Testis (tissue), 5 donors: ENCODE measurements at places on chromosomes 4 and X. TPM values are rescaled to one million over a fixed set of nuclear protein-coding genes. Genes with fewer than 3 reads are reported as not detected.

DNA sequence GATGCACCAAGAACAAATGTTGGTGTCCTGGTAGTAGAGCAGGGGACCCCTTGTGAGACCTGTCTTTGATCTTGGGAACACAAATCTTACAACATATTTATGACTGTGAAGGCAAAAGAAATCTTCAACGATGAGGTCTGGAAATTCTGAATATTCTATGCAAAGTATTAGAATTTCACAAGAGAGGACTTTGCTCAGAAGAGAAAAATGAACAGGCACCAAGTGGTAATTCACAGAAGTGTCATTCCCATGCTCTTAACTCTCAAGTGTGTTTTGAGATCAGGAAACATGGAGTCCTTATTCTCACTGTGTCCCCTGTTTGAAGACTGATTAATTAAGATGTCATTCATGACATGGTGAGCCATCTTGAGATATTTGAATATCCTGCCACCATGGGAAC is 52.5 kb downstream of the COQ2 start:
- no peak for DNase-seq

- DNase-seq, result no peak
Measured at GRCh38 chr4:150826306-150826705, 188.8 kb downstream of the LRBA start.

The CT45A3 gene
- polyA plus RNA-seq, result 20.7 TPM

The SCML2 gene
- polyA plus RNA-seq, result 19.1 TPM

- DNase-seq, result no peak
Measured at GRCh38 chr4:161629694-161630441, 533.9 kb downstream of the FSTL5 start.

The USO1 gene
- polyA plus RNA-seq, result 53.3 TPM

GRCh38 chr4:30842689-30843088 is 122.5 kb downstream of the PCDH7 start:
- DNase-seq, result no peak

DNA sequence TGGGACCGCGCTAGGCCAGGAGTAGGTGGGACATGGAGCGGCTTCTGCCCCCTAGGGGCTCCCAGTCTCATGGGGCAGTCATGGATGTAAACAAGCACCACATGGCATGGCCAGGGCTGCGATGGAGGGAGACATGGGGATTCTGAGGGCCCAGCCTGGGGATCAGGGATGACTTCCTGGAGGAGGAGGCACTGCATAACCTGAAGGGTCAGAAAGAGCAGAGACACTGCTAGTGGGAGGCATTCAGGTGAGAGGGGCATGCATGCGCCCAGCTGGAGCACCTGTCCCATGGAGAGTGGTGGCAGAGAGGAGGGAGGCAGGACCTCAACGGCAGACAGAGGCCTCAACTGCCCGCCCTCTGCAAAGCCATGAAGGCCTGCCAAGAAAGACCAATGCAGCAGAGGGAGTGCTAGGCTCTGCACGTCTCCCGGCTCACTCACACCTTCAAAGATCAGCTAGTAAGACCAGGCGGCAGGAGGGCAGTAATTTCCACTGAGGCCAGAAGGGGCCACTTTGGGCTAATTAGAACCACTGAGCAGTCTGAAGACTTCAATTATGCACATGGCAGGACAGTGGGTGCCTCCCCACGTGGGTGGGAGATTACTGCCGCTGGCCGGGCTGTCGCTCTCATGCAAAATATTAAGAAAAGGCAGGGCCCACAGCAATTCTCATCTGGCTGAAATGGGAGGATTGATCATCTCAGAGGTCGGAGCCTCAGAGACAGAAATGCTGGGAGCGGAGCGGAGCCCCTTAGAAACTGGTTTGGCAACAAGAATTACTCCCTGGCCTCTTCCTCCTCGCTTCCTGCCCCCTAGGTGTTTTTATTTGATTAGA is 69.6 kb downstream of the PPP2R2C start:
- no peak for DNase-seq

The TAF9B gene
- 15.4 TPM for polyA plus RNA-seq

GRCh38 chr4:69026974-69027373 is 69.3 kb upstream of the UGT2B7 start:
- DNase-seq, result no peak

DNA sequence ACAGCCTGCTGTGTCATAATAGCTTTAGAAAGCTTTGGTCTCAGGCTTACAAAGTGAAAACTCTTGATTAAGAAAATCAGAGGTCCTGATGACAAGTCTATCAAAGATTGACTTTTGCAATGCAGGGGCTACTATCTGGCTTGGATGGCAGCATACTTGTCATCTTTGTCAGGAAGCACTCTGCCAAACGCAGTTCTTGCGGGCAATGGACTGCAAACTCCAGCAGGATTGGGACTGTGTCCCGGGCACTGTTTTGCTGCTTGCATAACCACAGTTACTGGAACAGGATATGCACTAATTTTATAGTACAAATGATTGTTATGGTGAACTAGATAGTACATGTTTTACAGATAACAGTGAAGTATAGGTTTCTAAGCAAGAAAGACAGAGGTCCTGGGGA is 185.6 kb downstream of the IQCM start:
- no peak for DNase-seq

GRCh38 chr4:94534401-94535312 is 82.9 kb downstream of the PDLIM5 start:
- DNase-seq, result no peak

- DNase-seq, result no peak
Measured at GRCh38 chr4:57445686-57446085, 335.5 kb upstream of the IGFBP7 start.

- no peak for DNase-seq
Measured at GRCh38 chr4:38781854-38782261, 932 bp downstream of the TLR10 start.

The FAM47E gene
- 22.8 TPM for polyA plus RNA-seq
